ENCODE measurements at places on chromosomes 4 and X.
A peak's percentile ranks its signal among the peaks of the same experiment; 100 is the strongest.

DNA sequence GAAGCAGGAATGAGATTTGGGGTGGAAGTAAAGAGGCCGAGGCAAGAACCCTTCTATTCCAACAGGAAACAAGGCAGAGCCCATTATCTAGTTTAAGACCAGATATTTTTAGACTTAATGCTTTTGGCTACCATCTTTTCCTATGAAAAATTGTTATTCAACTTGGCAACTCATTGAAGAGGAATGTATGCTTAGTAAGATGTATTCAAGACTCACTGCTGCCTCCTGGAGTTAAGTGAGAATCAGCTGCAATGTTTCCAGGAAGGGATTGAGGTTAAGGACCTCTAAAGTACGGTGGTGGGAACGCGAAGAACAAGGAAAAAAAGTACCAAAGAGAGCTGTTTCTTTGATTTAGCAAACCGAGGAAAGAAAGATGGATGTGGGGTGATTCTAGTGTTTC lies 89.1 kb downstream of the RAPGEF2 start:
- peak; percentile 34 for DNase-seq

GRCh38 chrX:3501833-3502535 lies 155.5 kb upstream of the MXRA5 start:
- DNase-seq = no peak

DNA sequence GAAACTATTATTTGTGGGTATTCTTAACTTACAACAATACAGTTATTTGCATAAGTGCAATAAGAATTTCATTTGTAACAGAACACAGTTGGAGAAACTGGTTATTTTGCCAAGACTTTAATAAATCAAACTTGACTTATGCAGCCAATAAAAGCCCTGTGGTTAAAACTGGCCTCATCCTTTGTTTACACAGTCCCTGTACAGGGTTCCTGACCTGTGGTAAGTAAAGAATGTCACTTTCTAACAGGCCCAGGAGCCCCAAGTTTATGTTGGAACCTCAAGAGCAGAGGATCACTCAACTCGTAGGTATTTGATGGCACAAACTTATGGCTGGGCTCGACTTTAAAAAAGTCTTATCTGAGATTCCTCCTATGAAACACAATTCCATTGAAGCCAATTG lies 88.6 kb upstream of the PTCHD1 start:
- no peak for DNase-seq

DNA sequence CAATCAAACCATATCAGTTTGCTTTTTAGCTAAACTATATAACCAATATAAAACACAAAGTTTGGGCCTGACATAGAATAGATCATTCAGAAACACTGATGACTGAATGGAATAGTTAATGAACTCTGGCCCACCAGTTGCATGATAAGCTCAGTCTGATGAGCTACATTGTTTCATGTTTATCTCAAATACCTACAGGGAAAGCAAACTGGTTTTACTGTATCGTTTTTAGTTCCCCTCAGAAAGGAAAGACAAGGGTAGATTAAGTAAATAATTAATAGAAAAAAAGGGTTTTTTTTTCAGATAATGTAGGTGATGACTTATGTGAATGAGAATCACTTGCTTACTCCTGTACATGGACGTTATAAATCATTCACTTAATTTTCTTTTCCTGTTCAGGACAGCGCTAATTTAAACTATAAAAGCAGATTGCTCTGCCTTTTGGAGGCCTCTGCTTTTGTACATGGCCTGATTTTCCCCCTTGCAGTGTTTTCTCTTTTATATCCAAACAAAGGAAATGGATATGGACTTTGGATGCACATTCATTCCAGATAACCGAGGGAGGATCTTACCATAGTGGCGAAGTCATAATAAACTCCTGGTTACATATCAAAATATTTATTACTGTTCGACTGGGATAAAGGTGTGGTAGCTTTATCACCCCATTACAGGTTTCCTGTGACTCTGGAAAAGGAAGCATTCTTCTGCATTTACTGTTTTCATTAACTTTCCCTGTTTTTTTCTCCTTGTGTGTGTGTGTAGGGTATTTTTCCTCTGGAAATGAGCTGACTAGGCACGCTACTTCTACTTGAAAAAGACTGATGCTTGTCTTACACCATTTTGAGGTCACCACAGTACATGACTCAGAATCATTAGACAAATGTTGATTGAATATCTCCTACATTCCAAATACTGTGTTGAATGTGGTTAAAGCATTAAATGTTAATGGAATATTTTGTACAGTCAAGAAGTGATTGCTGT lies 373.1 kb upstream of the HS3ST1 start:
- DNase-seq = no peak

DNA sequence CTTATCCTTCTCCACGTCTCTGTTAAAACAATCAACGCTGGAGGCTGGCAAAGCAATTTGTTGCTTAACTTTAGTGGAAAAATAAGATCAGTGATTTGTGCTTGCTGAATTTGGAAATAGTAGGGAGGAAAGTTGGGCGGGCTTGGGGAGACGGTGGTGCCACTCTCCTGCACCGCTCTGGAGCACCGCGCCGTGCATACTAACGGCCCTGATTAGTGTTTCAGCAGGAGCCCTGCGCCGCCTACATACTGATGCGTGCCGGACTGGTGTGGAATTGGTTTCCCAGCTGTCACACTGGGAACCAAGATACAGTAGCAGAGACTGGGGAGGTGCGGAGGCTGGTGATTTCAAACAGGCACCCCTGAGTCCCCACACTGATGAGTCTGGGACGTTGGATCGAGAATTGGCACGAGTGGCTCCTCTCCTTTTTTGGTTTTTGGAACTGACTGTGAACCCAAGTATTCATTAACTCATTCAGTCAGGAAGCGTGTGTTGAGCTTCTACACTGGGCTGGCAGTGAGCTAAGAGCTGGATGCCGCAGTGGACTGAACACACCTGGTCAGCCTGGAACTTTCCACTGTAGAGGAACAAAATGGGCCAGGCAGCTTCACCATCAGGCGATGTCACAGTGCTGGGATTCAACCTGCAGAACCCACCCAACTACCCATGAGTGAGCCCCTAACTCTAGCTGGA lies 29.0 kb upstream of the PSAPL1 start:
- DNase-seq = no peak

- DNase-seq = no peak
Measured at GRCh38 chr4:83989835-83990234, 453.9 kb downstream of the GPAT3 start.

GRCh38 chr4:88573276-88573980 lies 18.9 kb upstream of the HERC3 start:
- no peak for DNase-seq

- DNase-seq = no peak
Measured at GRCh38 chr4:118736900-118737299, 51.7 kb downstream of the METTL14 start.

GRCh38 chrX:6307156-6307555 lies 78.5 kb upstream of the NLGN4X start:
- no peak for DNase-seq

GRCh38 chr4:68494688-68495087 lies 47.4 kb downstream of the TMPRSS11E start:
- no peak for DNase-seq

DNA sequence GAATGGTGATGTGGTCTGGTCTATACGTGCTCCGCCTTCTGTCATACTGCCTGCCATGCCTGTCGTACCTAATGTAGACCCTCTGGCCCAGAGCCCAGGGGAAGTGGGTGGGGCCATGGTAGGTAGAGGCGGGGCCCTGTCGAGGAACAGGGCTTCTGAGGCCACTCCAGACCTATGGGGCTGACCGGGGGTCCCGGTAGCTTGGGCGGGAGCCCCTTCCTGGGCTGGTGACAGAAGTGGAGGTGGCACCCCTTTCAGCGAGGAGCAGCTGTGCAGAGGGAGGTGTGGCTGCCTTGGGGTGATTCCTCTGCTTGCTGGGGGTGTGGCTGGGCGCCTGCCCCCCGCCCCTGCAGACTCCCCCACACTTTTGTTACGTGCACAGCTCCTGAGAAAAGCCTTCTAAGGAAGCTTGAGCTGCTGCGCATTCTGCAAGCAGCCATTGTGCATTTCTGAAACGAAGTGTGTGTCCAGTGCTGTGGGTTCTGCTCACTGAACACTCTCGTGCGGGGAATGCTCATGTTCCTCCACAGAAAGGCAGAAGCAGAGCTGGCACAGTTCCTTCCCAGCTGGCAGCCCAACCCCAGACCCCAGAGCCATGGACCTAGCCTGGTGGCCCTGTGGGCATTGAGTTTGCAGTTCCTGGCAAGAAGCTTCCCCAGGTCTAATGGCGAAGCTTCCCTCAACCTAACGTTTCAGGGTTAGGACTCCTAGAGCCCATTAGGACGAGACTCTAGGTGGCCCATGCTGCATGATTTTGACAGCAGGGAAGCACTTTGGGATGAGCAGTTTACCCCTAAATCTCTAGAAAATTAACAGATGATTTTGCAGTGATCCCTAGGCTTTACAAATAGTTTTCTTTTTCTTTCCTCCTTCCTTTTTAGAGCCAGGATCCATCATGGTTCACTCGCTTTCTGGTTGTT lies 72.7 kb upstream of the HGFAC start:
- DNase-seq = peak; percentile 29

- DNase-seq = no peak
Measured at GRCh38 chr4:62410371-62411003, 1210.4 kb downstream of the ADGRL3 start.

- DNase-seq = no peak
Measured at GRCh38 chr4:188647820-188648370, 508.7 kb downstream of the TRIML1 start.

- DNase-seq = no peak
Measured at GRCh38 chr4:176611951-176612350, 180.8 kb downstream of the VEGFC start.

DNA sequence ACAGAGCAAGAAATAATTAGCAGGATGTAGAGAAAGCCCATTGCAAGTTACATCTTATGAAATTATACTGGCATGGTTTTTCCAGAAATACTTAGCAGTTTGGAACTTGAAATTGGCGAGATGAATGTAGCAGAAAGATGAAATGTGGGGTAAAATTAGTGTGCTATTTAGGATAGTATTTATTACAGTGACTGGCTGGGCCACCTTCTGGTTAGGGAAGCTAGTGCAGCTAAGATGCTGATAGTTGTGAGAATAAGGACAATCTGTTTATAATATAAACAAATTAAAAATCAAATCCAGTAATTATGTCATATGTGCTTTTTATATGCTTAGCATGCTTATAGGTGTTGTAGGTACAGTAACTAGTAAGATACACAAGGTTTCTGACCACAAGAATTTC lies 74.8 kb downstream of the IL15 start:
- DNase-seq = peak; percentile 14

DNA sequence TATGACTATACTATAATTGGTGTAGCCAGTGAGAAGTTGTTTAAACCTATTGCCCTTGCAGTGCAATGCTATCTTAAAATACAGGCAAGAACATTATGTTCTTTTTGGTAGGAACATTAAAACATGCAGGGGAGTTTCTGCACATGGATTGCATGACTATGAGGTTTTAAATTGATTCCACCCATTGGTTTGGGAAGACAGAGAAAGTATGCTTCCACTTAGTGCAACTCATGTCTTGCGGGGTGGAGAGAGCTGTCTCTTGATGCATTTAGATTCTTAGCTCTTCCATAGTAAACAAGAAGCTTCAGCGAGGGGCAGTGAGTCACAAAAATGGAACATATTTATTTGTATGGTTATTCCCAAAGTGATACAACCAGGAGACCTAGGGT lies 39.5 kb upstream of the RASL11B start:
- DNase-seq = peak; percentile 21

DNA sequence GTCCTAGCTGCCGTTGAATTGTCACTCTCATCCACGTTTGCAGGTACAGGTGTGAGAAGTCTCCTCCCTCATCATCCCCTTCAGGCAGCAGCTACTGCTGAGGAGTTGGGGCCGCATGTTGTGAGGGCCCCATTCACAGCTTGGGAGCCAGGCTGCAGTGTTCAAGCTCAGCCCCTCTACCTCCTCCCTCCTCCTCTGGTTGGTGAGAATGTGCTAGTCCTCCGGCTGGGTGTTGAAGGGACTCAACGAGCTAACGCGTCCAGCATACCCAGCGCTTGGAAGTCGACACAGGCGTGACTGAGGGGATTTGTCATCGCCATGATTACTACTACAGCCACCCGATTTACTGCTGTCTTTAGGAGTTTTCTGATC lies 82.0 kb upstream of the PSAPL1 start:
- DNase-seq = no peak

DNA sequence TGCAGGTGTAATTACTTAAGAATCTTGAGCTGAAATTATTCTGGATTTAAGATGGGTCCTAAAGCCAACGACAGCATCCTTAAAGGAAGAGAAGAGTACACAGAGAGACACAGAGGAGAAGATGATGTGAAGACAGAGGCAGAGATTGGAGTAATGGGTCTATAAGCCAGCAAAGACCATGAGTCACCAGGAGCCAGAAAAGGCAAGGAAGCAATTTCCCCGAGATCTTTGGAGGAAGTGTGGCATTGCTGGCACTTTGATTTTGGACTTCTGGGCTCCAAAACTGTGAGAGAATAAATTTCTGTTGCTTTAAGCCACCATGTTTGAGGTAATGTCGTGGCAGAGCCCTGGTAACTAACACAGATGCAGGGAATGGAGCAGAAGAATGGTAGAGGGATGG lies 32.4 kb upstream of the LGI2 start:
- DNase-seq = no peak

- DNase-seq = no peak
Measured at GRCh38 chrX:7815166-7815805, 27.7 kb upstream of the VCX start.

DNA sequence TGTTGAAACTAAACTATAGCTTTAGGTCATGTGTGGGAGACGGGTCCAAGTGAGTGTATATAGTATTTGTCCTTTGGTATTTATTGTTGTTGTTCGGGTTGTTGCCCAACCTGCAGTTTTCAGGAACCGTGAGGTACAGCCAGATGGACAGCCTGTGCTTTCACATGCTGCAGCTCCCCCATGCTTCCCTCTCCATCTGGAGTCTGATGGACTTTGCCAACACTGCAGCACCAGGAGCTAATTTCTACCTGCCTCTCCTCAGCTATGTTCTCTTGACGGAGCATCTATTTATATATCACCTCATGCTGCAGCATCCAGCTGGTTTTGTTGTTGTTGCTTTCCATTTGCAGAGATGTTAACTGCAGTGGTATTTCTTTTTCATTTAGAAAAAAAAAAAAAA lies 80.1 kb downstream of the TLL1 start:
- DNase-seq = no peak

GRCh38 chr4:56434599-56435139 lies 746 bp downstream of the PPAT start:
- peak; percentile 65 for DNase-seq

- DNase-seq = no peak
Measured at GRCh38 chr4:48141048-48141447, 7.0 kb upstream of the TXK start.

DNA sequence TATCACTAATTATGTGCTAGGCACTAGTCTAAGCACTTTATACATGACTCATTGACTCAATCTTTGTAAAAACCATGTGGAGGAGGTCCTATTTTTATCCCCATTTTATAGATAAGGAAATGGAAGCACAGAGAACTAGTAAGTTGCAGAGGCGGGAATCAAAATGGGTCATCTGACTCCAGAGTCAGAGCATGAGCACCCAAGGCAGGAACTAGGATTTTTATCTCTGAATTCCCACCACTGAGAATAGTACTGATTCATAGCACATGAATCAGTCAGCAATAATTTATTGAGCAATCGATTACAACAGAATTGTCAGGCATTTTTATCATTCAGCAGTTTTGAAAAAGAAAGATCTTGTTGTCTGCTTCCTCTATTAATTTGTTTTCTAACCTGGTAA lies 19.3 kb downstream of the SCARB2 start:
- peak; percentile 73 for DNase-seq
